ENCODE measurements at places on chromosomes 5 and 9.

DNA sequence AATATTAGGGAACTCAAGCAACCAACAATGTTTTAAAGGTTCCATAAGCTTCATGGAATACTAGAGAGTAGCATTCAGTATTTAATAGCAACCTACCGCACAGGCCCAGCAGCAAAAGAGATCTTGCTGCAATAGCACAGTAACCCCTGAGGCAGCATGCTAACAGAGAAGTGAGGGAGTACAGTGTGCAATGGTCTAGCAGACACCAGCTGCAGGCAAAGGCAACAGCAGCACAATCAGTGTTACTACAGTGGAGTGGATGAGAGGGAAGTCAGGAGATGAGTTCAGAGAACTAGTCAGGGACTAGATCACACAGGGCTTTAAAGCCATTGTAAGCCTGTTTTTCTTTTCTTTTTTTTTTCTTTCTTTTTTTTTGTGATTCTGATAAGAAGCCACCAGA lies 2.8 kb downstream of the TICAM2 start:
- DNase-seq = no peak

- no peak for DNase-seq
Measured at GRCh38 chr5:149561848-149562247, 10.6 kb upstream of the CSNK1A1 start.

- peak; percentile 8 for DNase-seq
Measured at GRCh38 chr9:97475059-97475458, 26.4 kb upstream of the TMOD1 start.

DNA sequence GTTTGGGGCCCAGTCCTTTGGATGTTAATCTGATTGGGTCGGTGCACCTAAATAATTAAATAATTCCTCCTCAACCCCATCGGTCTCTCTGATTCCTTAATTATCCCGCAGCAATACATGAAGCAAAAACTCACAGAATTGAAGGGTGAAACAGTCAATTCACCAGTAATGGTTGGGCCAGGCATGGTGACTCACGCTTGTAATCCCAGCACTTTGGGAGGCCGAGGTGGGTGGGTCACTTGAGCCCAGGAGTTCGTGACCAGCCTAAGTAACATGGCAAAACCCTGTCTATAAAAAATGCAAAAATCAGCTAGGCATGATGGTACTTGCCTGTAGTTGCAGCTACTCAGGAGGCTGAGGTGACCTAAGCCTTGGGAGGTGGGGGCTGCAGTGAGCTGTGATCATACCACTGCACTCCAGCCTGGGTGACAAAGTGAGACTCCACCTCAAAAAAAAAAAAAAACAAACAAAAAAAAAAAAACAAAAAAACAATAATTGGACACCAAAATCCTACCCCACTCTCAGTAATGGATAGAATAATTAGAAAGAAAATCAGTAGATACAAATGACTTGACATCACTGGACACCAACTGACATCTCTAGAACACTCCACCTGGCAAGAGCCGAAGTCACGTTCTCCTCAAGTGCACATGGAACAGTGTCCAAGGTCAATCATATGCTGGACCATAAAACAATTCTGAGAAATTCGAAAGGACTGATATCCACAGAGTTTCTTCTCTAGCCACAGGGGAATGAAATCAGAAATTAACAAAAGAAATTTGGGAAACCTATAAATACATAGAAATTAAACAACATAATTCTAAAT lies 5.3 kb downstream of the ABO start:
- DNase-seq = no peak

- no peak for DNase-seq
Measured at GRCh38 chr5:1471997-1472963, 27.0 kb upstream of the SLC6A3 start.

- no peak for DNase-seq
Measured at GRCh38 chr9:25284365-25284764, 393.9 kb downstream of the TUSC1 start.

DNA sequence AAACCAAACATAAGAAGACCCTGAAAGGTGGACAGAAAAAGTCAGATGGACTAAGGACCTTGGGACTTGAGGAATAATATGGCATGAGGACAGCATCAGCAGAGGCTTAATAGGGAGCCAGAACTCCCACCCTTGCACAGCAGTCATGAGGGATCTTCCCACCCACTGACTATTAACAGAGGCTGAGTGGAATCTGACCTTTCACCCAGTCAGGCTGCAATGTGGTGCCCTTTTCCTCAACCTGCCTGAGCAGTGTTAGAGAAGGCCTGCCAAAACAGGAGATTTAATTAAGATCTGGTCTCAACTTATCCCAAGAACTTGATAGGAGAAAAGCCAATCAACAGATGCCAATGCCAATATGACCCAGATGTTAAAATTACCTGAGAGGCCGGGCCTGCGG lies 481.9 kb downstream of the KDM4C start:
- no peak for DNase-seq

- DNase-seq = no peak
Measured at GRCh38 chr9:89664896-89665329, 60.1 kb downstream of the GADD45G start.

GRCh38 chr9:68428481-68428880 lies 72.1 kb downstream of the PGM5 start:
- no peak for DNase-seq

GRCh38 chr9:365436-365835 lies 150.8 kb downstream of the DOCK8 start:
- DNase-seq = no peak

GRCh38 chr9:95007226-95007869 lies 280.8 kb downstream of the AOPEP start:
- DNase-seq = no peak

DNA sequence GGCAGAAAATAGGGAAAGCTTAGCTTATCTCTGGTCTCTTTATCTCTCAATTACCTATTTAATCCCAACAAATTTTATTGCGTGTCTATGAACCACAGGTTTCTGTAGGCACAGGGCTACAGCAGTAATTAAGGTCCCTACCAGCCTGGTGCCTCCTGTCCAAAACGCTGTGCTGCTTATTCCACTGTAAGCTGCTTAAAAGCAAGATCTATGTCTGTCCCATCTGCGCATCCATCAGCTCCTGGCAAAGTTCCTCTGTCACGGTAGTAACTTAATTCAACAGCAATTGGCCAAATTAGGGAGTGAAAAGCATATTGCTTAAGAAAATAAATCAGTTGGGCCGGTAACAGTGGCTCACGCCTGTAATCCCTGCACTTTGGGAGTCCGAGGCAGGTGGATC lies 235.8 kb upstream of the VLDLR start:
- DNase-seq = no peak

- no peak for DNase-seq
Measured at GRCh38 chr5:149216496-149216895, 55.2 kb upstream of the AFAP1L1 start.

- DNase-seq = no peak
Measured at GRCh38 chr9:70801181-70801829, 320.1 kb downstream of the TRPM3 start.

GRCh38 chr5:139155333-139155732 lies 42.8 kb downstream of the SIL1 start:
- no peak for DNase-seq

GRCh38 chr9:84554069-84554664 lies 115.4 kb upstream of the NTRK2 start:
- no peak for DNase-seq

DNA sequence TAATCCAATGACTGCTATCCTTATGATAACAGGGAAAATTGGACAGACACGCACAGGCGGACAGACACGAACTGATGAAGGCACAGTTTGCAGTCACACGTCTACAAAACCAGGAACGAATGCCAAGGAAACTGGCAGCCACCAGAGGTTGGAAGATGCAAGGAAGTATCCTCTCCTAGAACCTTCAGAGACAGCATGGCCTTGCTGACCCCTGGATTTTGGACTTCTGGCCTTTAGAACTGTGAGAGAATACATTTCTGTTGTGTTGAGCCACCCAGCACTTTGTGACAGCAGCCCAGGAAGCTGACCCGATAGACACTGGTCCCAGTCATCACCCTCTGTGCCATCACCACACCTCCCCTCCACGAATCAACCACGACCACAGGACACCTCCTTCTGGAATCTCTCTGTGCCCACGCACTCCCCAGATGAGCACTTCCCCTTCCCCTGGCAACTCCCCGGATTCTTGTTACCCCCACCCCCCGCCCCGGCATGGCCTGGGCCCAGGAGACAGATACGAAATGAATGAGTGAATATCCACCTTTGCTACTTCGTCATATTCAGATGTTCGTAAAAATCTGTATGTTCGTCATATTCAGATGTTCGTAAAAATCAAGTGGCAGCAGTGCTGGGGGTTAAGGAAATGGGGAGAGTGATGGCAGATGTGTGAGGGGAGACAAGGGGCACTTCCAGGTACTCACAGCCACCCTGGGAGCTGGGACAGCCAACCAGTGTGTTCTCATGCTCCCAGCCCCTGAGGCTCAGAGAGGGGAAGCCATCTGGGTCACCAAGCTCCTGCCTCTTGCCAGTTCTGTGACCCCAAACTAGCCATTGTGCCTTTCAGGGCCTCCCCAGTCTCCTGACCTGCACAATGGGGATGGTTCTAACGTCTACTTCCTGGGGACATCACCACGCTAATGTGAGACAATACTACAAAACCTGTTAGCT lies 18.5 kb downstream of the GBGT1 start:
- DNase-seq = no peak

DNA sequence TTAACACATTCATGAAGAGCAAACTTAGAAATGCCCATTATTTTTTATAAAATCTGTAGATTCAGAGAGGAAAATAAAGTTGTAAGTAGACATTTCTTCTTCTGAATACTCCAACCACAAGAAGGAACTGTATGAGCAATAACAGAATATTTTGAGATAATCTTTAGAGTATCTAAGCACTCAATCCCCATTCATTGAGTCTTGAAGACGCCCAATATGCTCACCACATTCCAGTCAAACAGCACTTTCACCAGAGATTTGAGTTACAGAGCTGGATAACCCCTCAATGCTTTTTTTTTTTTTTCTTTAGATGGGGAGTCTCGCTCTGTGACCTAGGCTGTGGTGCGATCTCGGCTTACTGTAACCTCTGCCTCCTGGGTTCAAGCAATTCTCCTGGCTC lies 14.7 kb upstream of the RIC1 start:
- no peak for DNase-seq

- no peak for DNase-seq
Measured at GRCh38 chr9:134494905-134495304, 146.7 kb upstream of the COL5A1 start.

DNA sequence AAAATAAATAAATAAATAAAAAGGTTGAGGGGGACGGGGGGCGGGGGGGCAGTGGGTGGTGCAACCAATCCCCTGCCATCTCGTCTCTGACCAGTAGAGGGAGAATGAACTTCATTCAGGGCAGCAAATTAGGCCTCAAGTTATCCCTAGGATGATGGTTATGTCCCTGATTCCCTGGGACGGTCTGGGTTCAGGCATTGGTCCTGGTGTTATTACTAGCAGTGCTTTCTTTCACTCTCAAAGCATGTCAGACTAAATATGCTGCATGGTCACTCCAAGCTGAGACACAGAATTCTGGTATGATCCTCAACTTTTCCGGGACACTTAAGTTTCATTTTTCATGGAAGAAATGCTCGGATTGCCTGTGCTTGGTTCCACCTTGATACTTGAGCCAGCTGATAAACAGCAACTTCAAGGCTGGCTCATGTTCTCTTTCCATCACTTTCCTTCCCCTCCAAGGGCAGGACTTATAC lies 59.4 kb downstream of the DAP start:
- peak; percentile 28 for DNase-seq

- no peak for DNase-seq
Measured at GRCh38 chr5:109713453-109713852, 23.7 kb downstream of the MAN2A1 start.

- no peak for DNase-seq
Measured at GRCh38 chr9:128011071-128011817, 30.5 kb upstream of the EEIG1 start.

DNA sequence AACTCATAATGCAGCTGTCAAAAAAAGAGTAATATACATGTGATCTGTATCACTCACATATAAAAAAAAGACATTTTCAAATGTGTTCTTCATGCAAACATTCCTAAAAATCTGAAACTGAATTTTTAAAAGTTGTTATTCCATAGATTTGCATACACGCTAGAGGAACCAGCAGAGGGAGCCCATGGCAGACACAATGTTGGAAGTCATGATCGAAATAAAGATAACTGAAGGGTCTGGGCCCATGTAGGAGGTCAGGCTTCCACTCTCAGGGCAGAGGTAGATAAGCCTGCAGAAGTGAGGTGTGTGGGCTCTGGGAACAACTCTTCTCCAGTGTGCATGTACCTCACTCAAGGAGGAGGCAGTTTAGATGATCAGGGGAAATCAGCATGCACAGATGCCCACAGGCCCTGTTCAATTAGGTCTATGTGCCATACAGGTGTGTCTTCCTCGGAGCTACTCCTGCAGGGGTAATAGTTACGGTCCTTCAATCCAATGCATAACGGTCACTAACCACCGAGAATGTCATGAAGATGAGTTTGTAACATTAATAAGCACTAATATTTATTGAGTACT lies 208.6 kb downstream of the EPB41L4A start:
- no peak for DNase-seq

- DNase-seq = no peak
Measured at GRCh38 chr9:86721226-86721781, 226.0 kb downstream of the GAS1 start.

GRCh38 chr5:101543780-101544179 lies 640.7 kb upstream of the ST8SIA4 start:
- DNase-seq = no peak

GRCh38 chr5:60779466-60779865 lies 64.6 kb downstream of the ELOVL7 start:
- DNase-seq = no peak

GRCh38 chr9:137643921-137644320 lies 25.1 kb downstream of the EHMT1 start:
- no peak for DNase-seq

GRCh38 chr5:172426086-172426485 lies 28.2 kb downstream of the SH3PXD2B start:
- DNase-seq = no peak

DNA sequence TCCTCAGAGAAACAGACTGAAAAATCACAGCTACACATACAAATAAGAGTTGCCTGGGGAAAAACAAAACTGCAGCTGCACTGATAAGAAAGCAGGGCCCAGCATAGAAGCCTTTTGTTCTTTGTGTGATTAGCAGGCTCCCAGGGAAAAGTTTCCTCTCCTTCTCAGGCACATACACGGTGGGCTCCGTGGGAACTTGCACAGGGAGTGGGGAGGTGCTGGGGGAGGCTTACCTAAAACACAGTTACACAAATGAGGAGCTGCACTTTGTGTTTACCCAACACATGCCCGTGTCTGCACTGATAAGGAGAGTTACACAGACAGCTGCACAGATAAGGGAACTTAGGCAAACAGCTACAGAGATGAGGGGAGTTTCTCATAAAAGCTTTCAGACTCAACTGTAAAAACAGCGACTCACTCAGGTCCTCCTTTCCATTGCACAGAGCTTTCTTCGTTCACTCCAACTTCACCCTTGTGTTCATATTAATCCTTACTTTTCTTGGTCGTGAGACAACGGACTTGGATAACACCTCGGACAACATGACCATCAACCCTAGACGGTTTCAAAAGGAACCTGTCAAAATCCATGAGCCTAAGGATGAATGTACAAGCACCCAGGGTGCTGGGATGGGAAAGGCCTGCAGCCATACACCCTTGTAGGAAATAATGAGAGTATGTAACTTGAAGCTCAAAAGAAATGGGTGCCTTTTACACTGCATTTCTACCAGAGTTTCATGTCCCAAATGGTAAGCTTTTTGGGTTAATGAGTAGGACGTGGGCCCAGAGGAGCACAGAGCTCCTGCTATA lies 50.8 kb downstream of the SERINC5 start:
- no peak for DNase-seq

- DNase-seq = peak; percentile 47
Measured at GRCh38 chr9:113274474-113275156, 757 bp downstream of the CDC26 start.

- DNase-seq = no peak
Measured at GRCh38 chr5:135565725-135566421, 12.9 kb downstream of the CXCL14 start.
